ENCODE measurements at places on chromosomes 7 and 10. TPM values are rescaled to one million over a fixed set of nuclear protein-coding genes. Genes with fewer than 3 reads are reported as not detected.

Gene WNT16
- not detected for polyA plus RNA-seq

Gene MCM7
- 105 TPM for polyA plus RNA-seq

Gene OR6B1
- not detected for polyA plus RNA-seq

Gene NACAD
- 1.4 TPM for polyA plus RNA-seq

Gene FAM24B
- polyA plus RNA-seq = 0.94 TPM

Gene CPN1
- polyA plus RNA-seq = not detected
